ENCODE measurements at places on chromosomes 4 and X. TPM values are rescaled to one million over a fixed set of nuclear protein-coding genes. Genes with fewer than 3 reads are reported as not detected.

Gene ASB12
- not detected for total RNA-seq

Gene TCEANC
- 1.4 TPM for total RNA-seq

Gene MAGEC1
- not detected for total RNA-seq

Gene COMMD8
- total RNA-seq, result 12.5 TPM

Gene PPARGC1A
- total RNA-seq, result under 0.01 TPM

Gene IL21
- total RNA-seq, result not detected

Gene FAT4
- total RNA-seq, result 37.5 TPM

GRCh38 chr4:167210166-167210565 is 24.1 kb downstream of the SPOCK3 start:
- no peak for DNase-seq

GRCh38 chrX:115630204-115630603 is 69.2 kb downstream of the PLS3 start:
- DNase-seq, result no peak

- DNase-seq, result no peak
Measured at GRCh38 chr4:55186700-55187099, 61.3 kb upstream of the KDR start.

DNA sequence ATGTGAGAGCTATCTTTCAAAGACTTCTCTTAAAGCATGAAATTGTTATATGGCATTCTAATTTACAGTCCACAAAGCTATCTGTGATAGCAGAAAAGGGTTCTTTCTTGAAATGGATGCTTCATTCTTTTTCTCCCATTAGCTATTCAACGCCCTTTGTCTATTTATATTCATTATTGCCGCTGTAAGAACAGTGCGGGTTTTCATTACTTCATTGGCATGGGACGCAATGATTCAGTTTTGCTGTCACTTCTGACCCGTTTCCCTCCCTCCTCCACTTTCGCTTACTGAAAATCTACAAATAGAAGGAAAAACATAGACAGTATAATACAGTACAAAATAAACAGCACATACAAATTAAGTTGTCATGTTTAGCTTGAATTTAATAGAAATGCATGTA is 394.6 kb downstream of the PCDH7 start:
- no peak for DNase-seq

- no peak for DNase-seq
Measured at GRCh38 chrX:66654411-66654810, 15.5 kb upstream of the EDA2R start.

DNA sequence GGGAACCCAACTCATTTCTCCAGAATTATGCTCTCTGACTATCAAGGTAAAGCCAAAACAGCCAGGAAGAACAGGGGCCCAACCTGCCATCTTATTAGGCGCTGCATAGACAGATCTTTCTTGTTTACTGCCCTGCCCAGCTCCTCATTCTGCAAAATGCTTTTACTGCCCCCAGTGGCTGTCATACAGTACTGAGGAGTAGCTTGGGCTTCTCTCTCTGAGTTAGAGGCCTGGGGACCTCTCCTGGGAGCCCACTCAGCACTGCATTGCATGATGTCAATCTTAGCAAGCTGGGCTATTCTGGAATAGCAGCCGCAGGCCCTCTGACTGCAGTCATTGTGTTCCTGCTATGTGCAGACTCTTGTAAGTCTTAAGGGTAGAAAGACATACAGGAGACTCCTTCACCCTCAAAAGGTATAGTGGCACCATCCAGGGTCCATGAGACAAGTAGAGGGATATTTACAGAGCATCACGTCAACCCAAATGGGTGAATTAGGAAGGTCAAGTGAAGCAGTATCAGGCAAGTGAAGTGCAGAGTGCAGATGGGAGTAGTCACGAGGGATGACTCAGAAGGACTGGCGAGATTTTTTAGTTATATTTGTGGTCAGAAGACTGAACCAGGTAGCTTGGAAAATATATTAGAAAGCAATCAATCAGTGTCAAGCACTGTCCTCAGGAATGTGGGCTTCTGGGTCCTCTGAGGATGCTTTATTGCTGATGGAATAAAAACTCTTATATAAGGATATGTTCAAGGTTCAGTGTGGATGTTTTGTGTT is 294.1 kb upstream of the SFRP2 start:
- no peak for DNase-seq

GRCh38 chrX:54446084-54446483 is 5.9 kb downstream of the TSR2 start:
- DNase-seq, result no peak

- peak; percentile 63 for DNase-seq
Measured at GRCh38 chrX:39869846-39870601, 227.7 kb downstream of the BCOR start.

DNA sequence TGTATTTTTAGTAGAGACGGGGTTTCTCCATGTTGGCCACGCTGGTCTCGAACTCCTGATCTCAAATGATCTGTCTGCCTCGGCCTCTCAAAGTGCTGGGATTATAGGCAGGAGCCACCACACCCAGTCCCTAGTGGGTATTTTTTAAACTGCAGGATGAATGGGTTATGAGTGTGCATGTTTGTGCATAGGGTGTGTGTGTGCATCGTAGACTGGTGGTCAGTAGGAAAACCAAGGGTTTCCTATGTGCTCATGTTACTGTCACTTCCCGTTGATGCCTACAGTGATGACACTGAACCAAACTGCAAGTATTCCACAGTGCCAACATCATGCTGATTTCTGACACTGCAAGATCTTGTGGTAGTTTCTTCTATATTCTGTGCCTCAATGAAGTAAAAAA is 41.1 kb downstream of the DDIT4L start:
- no peak for DNase-seq

- DNase-seq, result no peak
Measured at GRCh38 chr4:107922486-107923473, 8.6 kb upstream of the CYP2U1 start.

- DNase-seq, result no peak
Measured at GRCh38 chrX:109218761-109219160, 263.1 kb downstream of the GUCY2F start.

- DNase-seq, result peak; percentile 95
Measured at GRCh38 chr4:53541577-53542206, 49.6 kb downstream of the LNX1 start.

DNA sequence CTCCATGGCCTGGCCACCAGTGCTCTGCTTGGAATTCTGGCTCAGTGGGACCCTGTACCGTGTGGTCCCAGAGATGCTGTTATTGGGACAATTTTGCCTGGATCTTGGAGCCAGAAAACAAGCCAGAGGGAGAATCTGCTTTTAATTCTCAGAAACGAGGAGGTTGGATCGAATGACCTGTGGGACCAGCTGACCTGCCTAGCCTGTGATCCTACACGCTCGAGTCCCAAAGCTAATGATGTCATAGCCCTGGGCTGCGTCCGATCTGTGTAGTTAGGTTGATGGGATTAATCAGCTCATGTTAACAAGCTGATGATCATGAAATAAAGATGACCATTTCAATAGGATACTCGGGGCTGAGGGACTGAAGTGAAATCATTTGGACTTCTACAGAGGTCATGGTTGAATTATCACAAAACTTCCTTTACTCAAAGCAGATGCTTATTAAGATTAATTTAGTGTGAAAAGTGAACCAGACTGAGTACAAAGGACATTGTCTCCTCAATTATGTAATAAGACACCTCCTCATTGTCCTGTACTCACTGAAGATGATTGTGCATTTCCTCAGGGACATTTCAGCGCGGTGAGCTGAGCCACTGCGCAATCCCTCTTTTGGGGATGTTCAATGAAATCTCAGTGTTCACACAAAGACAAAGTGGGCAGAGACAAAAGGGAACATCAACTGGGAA is 51.9 kb upstream of the STX18 start:
- DNase-seq, result no peak

GRCh38 chr4:126385954-126386353 is 1071.2 kb downstream of the FAT4 start:
- no peak for DNase-seq

DNA sequence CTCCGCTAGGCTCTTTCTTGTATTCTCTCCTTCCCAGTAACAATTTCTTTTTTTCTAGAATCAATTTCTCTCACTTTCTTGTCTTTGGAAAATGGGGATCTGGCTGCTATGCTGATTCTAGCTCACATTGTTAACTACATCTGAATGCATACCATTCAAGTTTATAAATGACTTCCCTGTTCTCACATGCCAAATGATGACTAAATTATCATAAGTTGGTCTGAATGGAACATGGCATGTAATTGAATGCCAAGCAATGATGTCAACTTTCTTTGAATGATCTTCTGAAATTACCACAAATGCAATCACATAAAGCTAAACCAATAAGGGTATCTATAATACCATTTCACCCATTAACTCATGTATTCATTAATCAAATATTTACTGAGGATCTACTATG is 2.7 kb upstream of the ITM2A start:
- no peak for DNase-seq

DNA sequence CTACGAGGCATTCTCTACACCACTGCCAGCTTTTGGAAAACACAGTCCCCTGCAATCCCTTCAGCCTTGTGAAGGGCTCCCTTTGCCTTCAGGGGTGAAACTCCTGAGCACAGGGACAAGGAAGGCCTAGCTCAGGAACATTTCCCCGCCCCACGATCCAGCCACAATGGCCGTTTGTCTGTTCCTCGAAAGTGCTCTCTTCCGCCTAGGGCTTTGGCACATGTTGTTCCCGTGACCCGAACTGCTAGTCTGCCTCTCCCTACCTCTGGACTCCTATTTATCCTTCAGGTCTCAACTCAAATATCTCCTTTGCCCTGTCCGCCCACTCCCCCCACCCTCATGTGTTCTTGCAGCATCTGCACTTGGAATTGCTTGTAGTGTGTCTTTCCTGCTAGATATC is 12.1 kb downstream of the FGD1 start:
- DNase-seq, result no peak

Measured in IMR-90 (cell line).